IgD-negative memory B cell (primary cell): ENCODE measurements at places on chromosomes 2 and 18. TPM values are rescaled to one million over a fixed set of nuclear protein-coding genes. Genes with fewer than 3 reads are reported as not detected.

Gene ZC3H8
- polyA plus RNA-seq, result 18.3 TPM

Gene ALLC
- polyA plus RNA-seq, result not detected

Gene DCDC2C
- polyA plus RNA-seq, result not detected

Gene SOX11
- not detected for polyA plus RNA-seq

Gene CHST9
- not detected for polyA plus RNA-seq

Gene SLC5A7
- not detected for polyA plus RNA-seq
